ENCODE measurements at places on chromosomes 1 and 21.

- DNase-seq, result peak; percentile 85
Observed at GRCh38 chr1:44500181-44501046, 95.4 kb downstream of the RNF220 start.

DNA sequence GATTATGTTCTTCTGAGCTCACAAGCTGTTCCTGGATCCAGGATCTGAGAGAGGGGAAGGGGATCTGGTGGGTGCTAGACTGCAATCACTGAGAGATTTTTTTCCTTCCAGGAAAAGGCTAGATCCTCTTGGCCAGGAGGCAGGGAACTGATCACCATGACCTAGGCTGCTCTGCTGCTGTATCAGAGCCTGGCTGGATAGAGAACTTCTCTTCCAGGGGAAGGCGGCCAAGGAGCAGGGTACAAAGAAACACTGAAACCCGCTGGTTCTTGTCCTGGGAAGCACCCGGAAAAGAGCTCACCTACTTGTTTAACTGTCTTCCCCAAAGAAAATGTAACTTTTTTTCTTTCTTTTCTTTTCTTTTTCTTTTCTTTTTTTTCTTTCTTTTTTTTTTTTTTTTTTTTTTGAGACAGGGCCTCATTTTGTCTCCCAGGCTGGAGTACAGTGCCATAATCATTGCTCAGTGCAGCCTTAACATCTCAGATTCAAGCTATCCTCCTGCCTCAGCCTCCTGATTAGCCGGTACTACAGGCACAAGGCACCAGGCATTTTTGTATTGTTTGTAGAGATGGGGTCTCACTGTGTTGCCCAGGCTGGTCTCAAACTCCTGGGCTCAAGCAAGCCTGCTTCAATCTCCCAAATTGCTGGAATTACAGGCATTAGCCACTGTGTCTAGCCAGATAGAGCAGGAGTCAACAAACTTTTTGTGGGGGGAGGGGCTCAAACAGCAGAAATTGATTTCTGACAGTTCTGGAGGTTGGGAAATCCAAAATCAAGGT, 12.4 kb upstream of the RPS6KA1 start:
- DNase-seq, result no peak

DNA sequence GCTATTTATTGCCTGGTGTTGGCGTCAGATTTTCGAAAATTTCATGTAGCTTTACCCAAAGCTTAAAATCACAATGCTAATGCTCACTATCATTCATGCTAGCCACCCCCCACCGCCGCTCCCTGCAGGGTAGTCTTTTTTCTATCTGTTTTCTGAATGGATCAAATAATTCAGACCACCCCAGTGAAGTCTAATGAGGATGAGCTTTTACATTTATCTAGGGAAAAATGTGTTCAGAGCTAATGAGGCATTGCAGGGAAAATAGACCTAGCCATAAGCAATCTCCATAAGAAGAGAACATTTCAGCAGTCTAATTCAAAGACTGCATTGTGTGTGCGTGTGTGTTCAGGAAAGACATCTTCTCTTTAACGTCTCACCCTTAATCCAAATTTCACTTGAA, 533.0 kb upstream of the PRMT6 start:
- no peak for DNase-seq

DNA sequence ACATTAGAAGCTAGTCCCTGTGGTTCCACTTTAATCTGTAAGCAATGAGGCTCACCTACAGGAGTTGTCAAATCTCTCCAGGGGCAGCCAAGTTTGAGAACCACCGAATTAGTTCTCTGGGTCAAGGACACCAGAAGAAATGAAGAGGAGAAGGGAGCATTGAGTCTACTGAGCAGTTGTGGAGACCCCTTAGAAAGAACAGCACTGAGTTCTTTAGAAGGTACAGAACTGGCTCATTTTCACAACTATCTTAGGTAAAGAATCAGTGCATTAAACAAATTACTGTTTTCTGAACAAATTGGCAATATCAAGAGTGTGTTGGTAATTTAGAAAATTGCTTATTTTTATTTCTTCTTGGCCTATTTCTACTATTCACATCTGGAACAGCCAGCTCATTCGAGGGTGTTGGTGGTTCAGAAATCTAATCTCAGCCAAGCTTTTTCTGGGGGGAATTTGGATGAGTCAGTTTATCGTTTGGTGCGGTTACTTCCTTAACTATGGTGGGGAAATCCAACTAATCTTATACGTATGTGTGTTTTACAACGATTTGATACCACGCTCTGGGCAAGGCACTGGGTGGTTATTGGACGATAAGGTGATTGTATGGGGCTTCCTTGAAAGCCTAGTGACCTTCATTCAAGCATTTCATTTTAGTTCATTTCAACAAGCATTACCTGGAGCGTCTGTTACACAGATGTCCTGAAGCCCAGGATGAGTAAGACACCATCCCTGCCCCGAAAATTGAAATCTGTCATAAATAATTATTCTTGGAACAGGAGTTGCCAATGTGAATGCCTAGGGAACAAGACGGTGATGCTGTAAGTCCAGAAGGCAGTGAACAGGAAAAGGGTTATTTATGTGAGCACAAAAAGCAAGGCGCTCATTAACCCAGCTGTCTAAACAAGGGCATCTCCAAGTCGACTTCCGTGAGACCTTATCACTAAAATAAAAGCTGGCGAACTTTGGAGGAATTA, 52.0 kb upstream of the TMPRSS2 start:
- no peak for DNase-seq

- DNase-seq, result no peak
Observed at GRCh38 chr1:164794356-164794755, 235.4 kb downstream of the PBX1 start.
